ENCODE measurements at places on chromosomes 3 and 15. TPM values are rescaled to one million over a fixed set of nuclear protein-coding genes. Genes with fewer than 3 reads are reported as not detected.

SEMA3G gene
- polyA plus RNA-seq: 1.4 TPM

LTF gene
- polyA plus RNA-seq: 8.1 TPM

C3orf33 gene
- polyA plus RNA-seq: 1.5 TPM

CLCN2 gene
- polyA plus RNA-seq: 5.1 TPM

TEX55 gene
- polyA plus RNA-seq: not detected

CASR gene
- not detected for polyA plus RNA-seq

KBTBD8 gene
- 0.76 TPM for polyA plus RNA-seq

SNURF gene
- polyA plus RNA-seq: not detected

SH2D7 gene
- not detected for polyA plus RNA-seq

BRPF1 gene
- polyA plus RNA-seq: 4.1 TPM

PAK6 gene
- 4.7 TPM for polyA plus RNA-seq

HRH1 gene
- 0.37 TPM for polyA plus RNA-seq

Data from stomach (tissue), 19 donors.